ENCODE measurements at places on chromosomes 4 and X.

GRCh38 chr4:105215609-105216313 lies 69.1 kb downstream of the TET2 start:
- no peak for DNase-seq

- no peak for DNase-seq
Observed at GRCh38 chrX:24858004-24858746, 157.6 kb downstream of the ARX start.

DNA sequence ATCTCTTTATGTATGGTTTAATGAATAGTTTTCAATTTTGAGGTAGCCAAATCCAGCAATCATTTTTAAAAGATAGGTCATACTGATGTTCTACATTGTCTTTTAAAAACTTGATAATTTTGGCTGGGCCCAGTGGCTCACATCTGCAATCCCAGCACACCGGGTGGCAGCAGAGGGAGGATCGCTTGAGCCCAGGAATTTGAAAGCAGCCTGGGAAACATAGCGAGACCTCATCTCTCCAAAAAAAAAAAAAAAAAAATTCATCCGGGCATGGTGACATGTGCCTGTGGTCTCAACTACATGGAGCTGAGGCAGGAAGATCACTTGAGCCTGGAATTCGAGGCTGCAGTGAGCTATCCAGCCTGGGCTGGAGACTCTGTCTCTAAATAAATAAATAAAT lies 419.8 kb downstream of the GALNTL6 start:
- DNase-seq: no peak

GRCh38 chr4:158865520-158866177 lies 96.8 kb downstream of the FNIP2 start:
- no peak for DNase-seq

- DNase-seq: no peak
Observed at GRCh38 chr4:40000711-40001110, 23.0 kb upstream of the PDS5A start.

- no peak for DNase-seq
Observed at GRCh38 chrX:102696306-102696705, 15.9 kb upstream of the GPRASP2 start.

DNA sequence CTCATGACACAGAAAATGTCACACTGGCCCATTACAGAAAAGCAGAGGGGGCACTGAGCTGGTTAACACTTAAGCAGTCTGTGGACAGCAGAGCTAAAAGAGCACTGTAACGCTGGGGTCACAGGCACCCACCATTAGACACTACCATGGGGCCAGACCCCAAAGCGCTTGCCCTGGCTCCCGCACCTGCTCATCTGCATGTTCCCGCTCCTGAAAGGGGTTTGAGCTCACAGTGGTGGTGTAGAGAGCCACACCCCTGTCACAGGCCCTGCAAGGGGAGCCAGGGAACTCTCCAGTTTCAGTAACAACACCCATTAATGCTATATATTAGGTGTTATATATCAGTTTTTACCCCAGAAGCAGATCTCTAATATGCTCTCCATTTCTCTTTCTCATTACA lies 187.0 kb downstream of the ANKRD50 start:
- no peak for DNase-seq

DNA sequence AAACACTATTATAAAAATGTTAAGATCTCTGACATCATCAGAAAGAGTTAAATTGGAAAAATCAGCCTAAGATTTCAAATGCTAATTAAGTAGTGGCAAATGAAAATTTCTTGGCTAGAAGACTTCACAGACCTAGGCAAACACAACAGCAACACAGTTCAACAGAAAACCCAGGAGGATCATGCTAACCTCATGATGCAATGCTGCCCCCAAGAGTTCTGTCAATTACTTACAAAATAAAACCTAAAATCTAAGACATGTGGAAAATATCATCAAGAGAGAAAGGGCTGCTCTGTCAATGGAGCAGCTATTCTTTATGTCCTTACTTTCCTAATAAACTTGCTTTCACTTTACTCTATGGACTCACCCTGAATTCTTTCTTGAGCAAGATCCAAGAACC lies 21.0 kb downstream of the S100G start:
- DNase-seq: no peak

DNA sequence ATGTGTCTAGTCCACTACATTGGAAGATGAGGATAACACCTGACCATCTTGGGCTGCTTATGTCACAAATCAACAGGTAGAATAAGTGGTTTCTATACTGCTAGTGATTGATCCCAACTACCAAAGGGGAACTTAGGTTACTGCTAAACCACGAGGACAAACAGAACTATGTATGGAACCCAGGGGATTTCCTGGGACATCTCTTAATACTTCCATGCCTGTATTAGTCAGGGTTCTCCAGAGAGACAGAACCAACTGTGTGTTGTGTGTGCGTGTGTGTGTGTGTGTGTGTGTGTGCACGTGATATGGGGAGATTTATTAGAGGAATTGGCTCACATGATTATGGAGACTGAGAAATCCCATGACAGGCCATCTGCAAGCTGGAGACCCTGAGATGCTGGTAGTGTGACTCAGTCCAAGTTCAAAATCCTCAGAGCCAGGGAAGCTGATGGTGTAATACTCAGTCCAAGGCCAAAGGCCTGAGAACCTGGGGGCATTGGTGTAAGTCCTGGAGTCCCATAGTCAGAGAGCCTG lies 16.2 kb upstream of the AFF1 start:
- DNase-seq: no peak

DNA sequence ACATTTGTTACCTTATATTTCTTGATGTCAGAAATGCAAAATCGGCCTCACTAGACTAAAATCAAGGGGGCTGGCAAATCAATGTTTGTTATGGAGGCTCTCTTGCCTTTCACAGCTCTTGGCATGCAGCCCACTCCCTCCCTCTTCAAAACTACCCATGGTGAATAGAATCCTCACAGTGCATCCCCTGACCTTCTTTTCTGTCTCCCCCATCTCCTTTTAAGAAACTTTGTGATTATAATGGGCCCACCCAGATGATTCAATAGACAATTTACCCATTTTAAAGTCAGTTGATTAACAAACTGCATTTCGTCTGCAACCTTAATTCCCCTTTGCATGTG lies 184.0 kb downstream of the PCDH7 start:
- no peak for DNase-seq

DNA sequence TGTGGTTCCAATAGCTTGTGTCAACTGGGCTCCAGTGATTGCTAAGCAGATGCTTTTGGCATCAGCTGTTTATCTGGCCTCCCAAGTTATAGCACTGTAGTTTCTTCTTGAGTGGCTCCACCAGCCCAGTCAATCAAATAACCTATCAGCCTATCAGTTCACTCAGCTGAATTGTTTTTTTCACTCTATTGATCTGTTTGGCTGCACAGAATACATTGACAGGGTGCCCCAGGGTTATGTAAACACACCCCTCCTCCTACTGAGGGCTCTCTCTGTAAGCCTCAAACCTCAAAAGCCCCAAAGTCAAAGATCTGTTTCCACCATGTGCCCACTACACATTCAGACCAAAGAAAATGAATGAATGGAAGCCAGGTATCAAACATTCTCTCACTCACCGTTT lies 214.0 kb downstream of the HS6ST2 start:
- DNase-seq: no peak

All from stimulated activated naive CD4-positive, alpha-beta T cell (primary cell).